ENCODE measurements at places on chromosomes 2 and 18.

DNA sequence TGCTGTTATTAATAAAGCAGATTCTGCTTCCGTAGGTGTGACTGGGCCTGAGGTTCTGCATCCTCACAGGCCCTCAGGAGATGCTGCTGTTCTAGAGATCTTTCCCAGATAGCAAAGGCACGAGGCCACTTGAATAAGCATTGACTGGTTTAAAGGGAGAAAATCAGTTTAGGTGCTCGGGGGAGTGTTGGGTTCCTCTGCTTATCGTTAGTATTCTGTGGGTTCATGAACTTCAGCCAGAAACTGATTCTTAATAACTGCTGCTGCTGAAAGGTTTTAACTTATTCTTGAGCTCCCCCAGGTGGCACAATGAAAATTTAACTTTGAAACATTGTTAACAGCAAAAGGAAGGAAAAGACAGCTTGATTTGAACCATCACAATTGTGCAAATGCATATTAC is 56.9 kb downstream of the ITGA6 start:
- DNase-seq: no peak

DNA sequence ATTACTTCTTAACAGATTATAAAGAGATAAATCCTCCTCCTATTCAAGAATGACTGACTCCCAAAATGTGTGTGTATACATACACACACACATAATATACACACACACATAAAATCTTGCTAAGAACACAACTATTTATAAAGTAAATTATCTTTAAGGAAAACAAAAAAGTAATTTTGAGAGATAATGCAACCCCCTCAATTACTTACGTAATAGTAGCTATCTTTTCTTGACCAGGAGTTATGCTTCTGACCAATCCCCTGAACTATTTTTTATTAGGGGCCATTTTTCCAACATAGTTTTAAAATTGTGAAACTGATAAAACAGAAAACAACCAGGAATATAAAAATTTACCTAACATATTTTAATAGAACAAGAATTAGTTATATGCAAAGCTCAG is 113.0 kb upstream of the CHRNA1 start:
- DNase-seq: no peak

DNA sequence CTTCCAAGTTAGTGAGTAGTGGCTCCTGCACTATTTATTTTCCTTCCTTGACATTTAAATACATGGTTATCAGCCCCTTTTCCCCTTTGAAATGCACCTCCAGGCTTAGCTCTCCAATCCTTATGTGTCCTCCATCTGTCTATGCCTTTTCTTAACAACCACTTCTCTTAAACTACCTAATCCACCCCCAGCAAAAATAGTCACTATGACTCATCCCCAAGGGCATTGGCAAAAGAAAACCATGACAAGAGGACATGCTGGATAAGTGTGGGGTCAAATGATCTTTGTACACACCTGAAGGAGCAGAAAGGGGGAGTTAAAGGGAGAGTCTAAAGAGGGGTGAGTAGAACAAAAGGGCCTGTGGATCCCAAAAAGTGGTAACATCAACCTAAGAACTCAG is 127.2 kb downstream of the ANKRD44 start:
- no peak for DNase-seq

DNA sequence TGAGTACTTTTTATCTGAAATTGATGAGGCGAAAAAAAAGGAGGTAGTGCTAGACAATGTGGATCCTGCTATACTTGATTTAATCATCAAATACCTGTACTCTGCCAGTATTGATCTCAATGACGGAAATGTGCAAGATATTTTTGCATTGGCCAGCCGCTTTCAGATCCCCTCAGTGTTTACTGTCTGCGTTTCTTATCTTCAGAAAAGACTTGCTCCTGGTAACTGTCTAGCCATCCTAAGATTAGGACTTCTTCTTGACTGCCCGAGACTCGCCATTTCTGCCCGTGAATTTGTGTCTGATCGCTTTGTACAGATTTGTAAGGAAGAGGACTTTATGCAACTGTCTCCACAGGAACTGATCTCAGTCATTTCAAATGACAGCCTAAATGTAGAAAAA is 453 bp downstream of the KLHL41 start:
- no peak for DNase-seq

- no peak for DNase-seq
Measured at GRCh38 chr18:58605027-58606020, 23.6 kb downstream of the ALPK2 start.

GRCh38 chr2:157325786-157326185 is at the start of gene ERMN:
Gene ERMN (minus strand): TSS chr2:157325824. CDS start chr2:157325642, 182 bp downstream.
- DNase-seq: no peak

- no peak for DNase-seq
Measured at GRCh38 chr2:47196046-47196445, 40.9 kb upstream of the STPG4 start.
